ENCODE measurements at places on chromosomes 1 and 21.
A peak's percentile ranks its signal among the peaks of the same experiment; 100 is the strongest.

- DNase-seq, result peak; percentile 42
Observed at GRCh38 chr1:153277852-153278251, 18.4 kb downstream of the LORICRIN start.

DNA sequence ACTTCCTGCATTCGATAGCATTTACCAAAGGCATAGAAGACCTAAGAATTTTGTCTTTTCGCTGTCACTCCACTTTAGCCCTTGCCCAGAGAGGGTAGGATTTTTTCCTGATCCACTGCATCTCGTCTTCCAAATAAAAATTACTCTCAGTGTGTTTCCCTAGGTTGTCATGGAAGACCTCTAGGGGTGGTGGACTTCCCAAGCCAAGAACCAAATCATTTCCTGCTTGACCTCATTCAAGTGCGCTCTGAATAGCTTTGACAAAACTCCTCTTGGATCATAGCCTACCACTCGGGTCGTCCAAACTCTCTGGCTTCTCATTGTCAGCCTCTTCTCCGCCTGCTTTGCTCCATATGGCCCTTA, 431 bp upstream of the C1orf52 start:
- no peak for DNase-seq

DNA sequence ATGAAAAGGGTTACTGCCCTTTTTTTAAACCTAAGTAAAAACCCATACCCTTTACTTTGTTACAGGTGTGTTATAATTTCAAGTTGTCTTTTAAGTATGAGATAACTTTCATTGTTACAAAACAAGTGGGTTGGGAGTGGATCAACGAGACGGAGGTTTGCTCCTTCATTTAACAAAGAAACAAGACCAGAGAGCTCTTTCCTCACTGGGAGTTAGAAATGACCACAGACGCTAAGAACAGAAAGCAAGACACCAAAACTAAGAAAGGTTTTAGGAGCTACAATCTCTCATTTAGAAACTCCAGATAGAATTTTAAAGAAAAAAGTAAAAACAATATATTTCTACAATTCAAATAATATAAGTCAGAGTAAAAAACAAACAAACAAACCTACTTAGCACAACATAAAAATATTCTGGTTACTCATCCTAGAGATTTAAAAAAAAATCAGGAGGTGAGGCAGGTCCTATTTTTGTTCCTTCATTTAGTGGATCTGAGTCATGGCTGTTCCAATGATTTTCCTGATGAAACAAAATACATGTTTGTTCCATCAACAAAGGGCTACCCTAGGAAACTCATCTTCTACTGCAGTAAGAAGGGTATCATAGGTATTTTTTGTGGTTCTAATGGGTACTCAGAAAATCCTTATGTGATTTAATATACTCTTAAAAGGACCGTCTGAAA, 33.0 kb downstream of the APP start:
- DNase-seq, result no peak

GRCh38 chr1:111596499-111596898, 23.1 kb upstream of the RAP1A start:
- DNase-seq, result peak; percentile 66

- no peak for DNase-seq
Observed at GRCh38 chr21:26840912-26841311, 4.3 kb downstream of the ADAMTS1 start.

DNA sequence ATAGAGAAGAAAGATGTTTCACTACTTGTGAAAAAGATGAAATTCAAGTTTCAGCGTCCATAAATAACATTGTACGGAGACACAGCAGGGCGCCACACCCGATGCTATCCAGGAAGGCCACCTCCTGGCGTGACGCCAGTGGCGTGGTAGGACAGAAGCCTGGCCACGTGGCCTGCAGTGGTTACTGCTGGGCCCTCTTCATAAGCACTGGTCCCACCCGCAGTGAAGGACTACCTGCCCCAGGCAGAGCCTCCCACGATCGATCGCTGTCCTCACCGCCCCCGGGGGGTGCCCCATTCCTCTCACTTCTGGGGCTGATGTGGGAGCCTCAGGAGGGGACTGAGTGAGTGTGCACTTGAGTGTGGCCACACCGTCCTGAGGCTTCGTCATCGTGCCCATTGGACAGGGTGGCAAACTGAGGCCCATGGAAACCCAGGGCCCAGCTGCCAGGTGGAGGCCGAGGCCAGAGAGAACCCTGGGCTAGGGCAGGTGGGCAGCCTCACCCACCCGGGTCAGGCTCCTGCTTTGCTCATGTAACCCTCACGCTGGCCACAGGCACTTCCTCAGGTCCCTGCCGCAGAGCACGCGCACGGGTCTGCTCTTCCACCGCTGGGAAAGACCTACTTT, 11.7 kb upstream of the HES5 start:
- DNase-seq, result no peak

- no peak for DNase-seq
Observed at GRCh38 chr1:1883092-1883873, 7.6 kb downstream of the GNB1 start.

DNA sequence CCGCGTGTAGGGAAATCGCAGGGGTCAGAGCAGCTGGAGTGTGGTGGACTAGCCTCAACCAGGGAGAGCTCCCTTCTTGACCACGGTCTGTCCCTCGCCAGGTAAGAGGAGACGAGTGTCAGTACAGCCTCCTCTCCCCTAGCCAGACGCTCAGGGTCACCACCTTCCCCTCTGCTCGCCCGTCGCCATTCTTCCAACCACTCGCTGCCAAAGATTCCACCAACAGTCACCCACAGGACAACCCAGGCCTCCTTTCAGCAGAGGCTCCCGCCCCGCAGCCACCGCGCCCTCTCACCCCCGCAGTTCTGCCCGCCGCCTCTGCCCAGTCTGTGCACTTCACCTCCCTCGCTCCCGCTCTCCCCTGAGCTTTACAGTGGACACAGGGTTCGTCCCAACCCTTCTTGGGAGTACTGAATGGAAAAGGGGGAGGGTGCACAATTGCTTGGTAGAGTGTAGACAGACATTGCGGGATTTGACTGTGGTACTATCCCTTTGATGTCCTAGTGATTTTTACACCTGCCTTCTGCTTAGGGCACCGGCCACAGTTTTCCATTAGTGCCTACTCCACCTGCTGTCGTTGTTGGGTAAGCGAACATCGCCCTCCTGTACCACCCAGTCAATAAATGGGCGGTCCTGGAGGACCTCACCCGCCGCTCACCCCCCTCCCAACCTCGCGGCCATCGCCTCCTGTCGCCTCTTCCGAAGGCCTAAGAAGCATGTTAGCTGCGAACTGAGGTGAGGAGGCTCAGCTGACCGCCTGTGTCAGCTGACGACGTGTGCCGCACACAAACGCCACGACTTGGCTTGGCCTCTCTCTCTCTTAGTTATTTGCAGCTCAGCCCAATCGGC, 9.2 kb upstream of the NBPF11 start:
- no peak for DNase-seq

- DNase-seq, result no peak
Observed at GRCh38 chr1:223332997-223333396, 31.0 kb downstream of the SUSD4 start.

DNA sequence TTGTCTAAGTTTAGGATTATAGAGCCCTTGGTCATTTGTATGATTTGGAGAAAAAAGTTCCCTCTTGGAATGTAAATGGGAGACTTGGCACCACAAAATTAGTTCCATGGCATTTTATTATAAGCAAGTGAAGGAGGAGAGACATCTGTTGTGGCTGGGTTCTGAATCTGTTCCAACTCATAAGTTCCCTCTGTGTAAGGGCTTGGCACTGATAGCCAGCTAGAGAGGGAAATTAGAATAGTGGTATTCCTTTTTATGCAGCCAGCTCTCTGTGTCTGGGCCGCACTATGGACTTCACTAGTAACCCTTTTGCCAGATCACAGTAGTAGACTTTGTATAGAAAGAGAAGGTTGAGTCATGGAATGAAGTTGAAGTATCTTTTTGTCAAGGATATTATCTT, 31.1 kb downstream of the GNAI3 start:
- DNase-seq, result no peak

DNA sequence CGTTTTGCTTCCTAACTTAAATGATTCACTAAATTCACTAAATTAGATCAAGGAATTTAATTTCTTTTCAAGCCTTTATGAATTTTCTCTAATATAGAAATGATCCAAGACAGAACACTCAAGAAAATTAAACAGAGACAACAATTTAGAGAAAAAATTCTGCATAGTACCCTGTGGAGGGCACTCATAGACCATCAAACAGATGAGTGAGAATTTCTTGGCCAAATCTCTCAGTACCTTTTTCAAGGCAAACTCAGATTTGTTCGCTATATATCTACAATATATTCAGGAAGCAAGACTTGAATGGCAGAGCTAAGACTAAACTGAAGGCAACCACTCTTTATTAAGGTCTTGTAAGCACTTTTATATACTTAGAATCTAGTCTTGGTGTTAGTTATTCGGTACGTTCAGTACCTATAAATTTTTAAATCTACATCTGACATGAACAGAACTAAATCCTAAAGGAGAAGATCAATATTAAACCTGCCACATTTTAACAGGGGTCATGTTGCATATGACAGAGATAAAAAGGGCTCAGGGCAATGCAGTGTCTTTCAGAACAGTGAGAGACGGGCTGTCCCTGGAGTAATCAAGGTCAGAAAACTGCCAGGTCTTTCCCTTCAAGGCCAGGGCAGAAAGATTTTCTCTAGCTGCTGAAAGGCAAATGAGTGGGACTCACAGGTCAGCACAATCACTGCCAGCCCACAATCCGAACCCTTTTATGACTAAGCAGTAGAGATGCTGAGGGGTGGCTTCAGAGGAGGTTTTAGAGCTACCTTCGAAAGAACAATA, 118.8 kb upstream of the TMPRSS15 start:
- DNase-seq, result no peak

Measured in stimulated activated naive CD8-positive, alpha-beta T cell treated with anti-CD3 and anti-CD28 coated beads, Interleukin-15, amount 100 ng/mL, for 72 hours (primary cell).